ENCODE measurements at places on chromosomes 16 and 17.

DNA sequence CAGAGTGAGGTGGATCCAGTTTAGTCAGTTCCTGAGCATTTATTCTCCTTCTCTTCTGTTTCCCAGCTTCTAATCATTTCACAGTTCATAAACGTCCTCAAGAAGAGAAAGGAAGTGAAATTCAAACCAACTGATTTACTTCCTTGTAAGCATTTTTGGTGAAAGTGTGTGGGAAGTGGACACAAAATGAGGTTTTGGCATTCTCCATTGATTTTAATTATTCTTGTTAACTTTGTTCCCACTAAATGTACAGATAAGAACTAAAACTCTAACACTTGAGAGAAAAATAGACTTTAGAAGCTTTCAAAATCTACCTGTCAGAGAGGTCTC lies 42.7 kb upstream of the CORO6 start:
- no peak for DNase-seq

GRCh38 chr17:78839235-78839761 lies 1.3 kb downstream of the USP36 start:
- DNase-seq: no peak

- DNase-seq: peak; percentile 85
Measured at GRCh38 chr17:40075201-40075941, 12.6 kb downstream of the THRA start.

GRCh38 chr17:74484066-74484465 lies 17.6 kb downstream of the CD300A start:
- DNase-seq: no peak

DNA sequence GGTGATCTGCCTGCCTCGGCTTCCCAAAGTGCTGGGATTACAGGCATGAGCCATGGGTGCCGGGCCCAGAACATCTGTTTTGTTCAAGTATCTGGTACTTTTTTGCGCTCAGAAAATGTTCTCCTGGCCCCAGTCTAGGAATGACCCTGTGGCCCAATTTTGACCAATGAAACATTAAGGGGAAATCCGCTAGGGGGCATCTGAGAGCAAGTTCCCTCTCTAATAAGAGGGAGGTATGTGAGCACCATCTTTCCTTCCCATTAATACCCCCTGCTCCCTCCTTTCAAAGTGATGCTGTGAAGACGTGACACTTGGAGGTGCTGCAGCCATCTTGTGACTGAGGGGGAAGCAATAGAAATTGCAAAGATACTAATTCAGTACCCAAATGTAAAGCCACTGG lies 16.5 kb upstream of the CLEC3A start:
- no peak for DNase-seq

GRCh38 chr17:61856035-61856434 lies 7.3 kb downstream of the BRIP1 start:
- no peak for DNase-seq

GRCh38 chr17:5555254-5555653 lies 29.1 kb downstream of the NLRP1 start:
- no peak for DNase-seq

DNA sequence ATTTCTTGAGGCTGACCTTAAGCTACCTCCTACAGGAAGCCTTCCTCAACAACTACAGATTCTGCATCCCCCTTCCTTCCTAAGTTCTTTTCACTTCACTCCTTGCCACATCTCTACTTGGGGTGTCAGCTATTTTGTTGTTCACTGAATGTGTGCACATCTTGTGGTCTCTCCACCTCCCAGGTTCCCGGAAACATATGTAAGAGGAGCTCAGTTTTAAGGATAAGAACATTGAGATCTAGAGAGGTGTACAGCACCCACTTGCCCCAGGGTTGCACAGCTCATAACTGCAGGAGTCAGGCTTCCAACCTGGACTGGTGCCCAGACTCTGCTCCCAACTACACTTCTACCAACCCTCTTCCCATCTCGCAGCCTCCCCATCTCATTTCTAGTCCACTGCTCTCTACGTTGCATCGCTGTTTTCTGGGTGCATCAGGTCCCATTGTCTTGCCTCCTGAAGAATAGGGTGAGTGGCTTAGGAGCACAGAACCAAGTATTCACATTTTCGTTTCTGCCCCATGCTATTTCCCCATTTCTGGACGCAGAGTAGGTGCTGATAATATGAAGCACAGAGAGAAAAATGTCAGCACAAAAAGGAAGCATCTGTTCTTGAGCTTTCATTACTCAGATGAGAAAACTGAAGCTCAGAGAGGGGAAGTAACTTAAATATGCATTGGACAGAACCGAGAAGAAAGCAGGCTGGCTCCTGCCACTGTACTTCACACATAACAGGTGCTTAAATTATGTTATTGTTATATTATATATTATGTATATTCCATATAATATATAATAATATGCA lies 292.0 kb upstream of the CCL2 start:
- DNase-seq: no peak

DNA sequence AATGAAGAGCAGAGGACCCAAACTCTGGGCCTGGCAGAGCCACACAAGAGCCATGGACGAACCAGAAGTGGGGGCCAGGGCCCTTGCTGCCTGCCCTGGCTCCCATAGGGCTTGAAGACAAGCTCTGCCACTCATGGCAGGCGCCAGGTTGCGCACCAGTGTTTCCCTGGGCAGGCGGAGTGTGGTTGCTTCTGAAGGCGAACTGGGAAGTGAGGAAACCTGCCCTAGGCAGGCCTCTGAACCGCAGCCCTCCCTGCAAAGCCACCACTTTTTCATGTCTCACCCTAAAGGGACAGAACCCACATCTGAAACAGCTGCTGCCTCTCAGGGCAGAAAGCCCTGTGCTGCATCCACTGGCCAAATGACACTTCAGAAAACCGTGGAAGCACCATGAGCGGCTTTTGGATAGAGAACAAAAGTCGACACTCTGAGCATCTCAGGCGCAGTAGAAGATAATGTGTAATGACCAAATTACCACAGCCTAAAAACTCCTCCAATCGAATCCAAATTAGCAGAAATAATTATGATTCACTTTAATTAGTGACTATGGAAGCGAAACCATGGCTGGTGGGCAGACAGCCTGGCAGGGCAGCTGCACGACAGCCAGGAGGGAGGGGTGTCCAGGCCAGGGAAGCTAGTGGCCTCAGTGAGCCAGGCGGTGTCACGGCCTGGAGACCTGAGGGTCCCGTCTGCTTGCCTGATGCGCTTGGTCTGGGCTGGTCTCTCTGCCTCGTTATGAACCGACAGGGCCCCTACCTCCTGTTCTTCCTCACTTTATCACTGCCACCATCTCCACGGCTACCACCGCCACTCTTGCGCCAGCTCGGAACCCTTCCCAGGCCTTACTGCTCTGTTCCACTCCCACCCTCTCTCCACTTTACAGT lies 59.1 kb downstream of the PRMT7 start:
- DNase-seq: no peak

DNA sequence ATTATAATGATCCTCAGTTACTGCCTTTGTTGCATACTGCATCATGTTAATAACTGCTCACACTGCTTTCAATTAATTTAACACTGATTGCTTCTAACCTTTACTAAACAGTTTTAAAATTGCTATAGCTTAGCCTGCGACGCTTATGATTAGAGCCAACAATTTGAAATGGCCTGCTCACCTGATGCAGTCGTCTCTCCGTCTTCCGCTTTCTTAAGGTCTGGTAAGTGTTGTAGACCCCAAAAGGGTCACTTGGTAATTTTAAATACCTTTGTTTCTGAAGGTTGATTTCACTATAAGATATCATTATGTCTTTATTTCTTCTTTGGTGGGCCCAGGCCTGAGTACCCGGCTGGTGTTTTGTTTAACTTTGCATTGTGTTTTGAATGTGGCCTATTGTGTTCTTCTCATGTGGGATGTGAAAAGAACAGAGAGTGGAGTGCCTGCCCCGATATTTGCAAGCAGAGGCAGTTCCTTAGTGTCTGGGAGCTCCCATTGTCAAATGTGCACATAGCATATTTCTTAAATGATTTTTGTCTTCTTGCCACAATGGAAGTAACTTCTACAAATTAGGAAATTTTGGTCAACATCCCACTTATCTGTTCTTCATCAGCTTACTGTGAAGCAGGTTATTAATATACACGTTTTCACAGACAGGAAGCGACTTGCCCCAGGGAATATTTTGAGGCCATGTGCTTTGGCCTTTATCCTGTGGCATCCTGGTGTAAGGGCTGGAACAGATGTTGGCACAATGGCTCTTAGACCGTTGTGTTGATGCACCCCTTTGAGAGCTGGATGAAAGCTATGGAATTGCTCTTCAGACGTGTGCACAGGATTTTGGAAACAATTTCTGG lies 2.9 kb downstream of the PHKB start:
- no peak for DNase-seq

- DNase-seq: no peak
Measured at GRCh38 chr17:79997011-79997660, 38.5 kb downstream of the TBC1D16 start.

DNA sequence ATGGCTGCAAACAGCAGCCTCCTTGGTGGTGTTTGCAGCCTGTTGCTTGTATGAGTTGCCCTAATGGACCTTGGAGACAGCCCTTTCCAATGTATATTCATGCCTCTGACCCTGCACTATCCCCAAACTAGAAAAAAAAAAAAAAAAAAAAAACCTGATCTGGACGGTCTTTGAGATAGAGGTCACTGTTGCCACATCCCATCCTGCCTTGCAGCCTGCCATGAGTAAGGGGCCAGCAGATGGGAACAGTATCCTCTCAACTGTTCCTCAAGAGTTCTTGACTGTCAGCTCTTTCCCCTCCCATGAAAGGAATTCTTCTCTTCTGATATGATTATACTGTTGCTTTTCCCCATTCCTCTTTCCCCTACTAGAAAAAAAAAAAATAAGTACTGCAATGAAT lies 152.4 kb downstream of the SSH2 start:
- DNase-seq: no peak

- no peak for DNase-seq
Measured at GRCh38 chr17:6677158-6677831, 25.7 kb downstream of the C17orf100 start.

GRCh38 chr16:54068212-54068611 lies 218.4 kb downstream of the IRX3 start:
- no peak for DNase-seq

GRCh38 chr16:11023262-11024039 lies 79.1 kb downstream of the CLEC16A start:
- DNase-seq: no peak

DNA sequence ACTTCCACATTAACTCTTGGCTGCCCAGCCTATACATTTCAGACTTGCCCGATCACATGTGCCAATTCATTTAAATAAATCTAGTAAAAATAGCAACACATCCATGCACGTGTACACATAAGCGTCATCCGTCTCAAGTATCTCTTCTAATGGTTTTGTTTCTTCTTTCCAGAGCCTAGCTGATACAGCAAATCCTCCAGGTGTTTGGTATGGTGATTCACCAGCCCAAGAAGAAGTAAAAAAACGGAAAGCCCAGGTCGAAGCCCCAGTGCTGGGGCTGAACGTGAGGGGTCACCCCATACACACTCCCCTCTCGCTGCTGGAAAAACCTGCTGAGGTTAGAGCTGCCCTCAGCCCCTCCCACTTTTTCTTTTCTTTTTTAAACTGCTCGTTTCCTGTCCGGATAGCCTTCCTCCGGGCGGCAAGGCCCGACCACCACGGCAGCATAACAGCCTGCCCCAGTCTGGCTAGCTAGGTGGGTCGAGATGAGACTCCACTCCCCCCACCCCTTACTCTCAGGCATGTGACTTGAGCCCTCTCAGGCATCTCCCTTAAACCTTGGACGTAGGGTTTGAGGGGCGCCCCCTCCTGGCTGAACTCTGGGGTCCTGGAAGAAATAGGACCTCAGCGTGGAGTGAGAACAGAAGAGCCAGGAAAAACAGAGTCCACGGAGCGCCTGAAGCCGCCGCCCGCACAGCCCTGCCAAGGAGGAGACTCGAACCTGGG lies 13.9 kb upstream of the OR1F1 start:
- no peak for DNase-seq

GRCh38 chr16:55214974-55215494 lies 109.0 kb upstream of the IRX6 start:
- no peak for DNase-seq

DNA sequence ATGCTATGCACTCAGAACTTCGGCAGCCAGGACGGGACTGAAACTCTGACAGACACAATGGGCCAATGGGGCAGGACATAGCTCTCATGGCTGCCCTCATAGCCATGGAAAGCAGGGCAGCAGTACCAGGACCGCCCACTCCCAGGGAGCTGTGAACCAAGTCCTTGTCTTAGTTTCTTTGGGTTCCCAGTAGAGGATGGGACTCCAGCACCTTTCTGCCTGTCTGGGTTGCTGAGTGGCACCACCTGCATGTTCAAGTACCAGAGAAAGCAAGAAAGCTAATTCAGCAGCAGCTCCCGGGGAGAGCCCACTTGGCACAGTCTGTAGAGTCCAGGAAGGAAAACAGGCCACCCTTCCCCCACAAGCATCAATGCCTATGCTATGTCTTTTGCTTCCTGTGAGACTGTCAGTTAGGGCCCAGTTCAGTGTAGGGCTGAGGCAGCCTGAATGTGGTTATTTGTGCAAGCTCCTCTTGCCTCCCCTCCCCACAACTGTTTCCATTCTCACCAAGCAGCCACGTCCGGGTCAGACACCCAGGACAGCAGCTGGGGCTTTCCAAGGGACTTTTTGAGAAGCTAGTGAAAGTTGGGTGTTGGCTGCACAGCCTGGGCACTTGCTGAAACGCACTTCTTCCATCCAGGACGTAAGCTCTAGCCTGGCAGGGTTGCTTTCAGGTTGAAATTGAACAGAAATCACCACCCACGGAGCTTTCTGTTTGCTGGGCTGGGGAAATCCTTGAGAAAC lies 7.8 kb downstream of the SUPT4H1 start:
- DNase-seq: no peak

GRCh38 chr16:6633456-6633855 lies 699.2 kb upstream of the RBFOX1 start:
- DNase-seq: no peak

DNA sequence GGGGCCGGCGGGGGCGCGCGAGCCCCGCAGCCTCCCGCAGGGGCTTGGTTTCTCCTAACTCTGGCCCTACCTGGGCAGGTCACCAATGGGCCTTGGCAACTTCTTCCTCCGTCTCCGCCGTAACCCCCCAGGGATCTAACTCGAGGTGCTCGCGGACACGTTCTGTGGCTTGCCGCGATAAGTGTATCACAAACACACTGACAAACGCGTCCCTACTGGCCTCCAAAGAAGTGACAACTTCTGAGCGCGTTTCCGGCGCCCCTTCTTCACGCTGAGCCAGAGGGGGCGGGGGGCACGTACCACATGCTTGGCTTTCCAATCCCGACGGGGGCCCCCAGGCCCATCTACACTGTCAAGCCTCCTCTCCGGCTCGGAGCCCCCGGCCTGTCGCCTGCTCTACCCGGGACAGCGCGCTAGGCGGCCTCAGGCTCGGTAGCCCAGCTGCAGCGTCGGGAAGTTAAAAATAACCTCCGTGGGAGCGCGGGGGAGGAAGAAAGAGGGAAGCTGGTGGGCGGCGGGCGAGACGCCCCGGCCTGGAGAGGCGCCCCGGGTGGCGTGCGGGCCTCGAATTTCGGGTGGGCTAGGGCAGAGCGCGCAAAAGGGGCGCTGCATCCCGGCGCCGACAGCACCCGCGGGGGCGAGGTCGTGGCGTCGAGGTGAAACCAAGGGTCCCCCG lies 725 bp upstream of the SPHK1 start:
- no peak for DNase-seq
